ENCODE measurements at places on chromosomes 11 and 22.

GRCh38 chr22:41987276-41987675 lies 11.3 kb upstream of the WBP2NL start:
- DNase-seq = no peak

DNA sequence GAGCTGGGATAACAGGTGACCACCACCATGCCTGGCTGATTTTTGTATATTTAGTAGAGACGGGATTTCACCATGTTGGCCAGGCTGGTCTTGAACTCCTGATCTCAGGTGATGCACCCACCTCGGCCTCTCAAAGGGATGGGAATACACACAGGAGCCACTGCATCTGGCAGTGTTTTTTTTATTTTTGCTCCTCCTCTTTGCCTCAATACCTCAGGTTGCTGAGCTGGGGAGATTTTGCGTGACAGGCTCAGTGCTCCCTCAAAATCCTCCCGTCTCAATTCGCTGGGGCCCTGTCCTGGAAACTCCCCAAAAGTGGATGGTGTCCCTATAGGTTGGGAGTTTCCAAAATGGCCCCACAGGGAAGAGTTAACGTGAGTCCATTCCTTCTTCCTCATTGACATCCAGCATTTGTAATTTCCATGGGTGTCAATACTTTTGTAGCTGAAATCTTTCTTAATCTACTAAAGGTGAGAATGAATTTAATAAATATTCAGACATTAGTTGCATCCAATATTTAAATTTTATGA lies 71.8 kb downstream of the GGTLC2 start:
- no peak for DNase-seq

DNA sequence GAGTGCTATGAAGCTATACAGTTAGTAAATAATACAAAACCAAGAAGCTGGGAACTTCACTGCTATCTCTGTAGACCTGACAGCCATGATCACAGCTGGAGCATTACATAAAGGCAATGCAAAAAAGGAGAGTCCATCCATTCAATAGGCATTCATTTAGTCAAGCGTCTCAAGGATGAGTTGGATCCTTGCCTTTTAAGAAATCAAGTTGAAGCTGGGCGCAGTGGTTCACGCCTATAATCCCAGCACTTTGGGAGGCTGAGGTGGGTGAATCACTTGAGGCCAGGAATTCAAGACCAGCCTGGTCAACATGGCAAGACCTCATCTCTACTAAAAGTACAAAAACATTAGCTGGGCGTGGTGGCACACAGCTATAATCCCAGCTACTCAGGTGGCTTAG lies 48.1 kb upstream of the ALKBH3 start:
- no peak for DNase-seq

- no peak for DNase-seq
Observed at GRCh38 chr22:32144496-32145274, 14.4 kb downstream of the C22orf42 start.

DNA sequence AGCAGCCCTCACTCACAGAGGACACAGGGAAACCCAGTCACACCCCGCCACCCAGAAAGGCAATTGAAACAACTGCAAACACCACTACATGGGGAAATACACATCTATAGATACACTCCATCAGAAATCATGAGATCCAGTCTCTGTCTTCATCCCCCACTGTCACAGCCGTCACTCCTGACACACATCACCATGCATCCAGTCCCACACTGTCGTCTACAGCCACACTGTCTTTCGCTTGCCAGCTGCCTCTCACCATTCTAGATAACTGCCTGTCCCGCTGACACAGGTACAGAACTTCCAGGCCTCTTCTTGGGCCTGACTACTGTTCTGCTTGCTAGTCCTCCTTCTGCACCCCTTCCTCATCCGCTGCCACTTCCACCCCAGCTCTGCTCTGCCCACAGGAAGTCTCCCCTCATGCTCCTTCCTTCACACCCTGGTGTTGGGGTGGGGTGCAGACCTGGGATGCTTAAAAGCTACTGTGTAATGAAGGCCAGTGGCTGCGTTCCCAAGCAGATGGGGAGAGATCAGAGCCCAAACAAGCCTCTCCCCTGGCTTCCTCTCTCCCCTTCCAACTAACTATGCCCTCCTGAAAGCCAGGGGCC lies 42.6 kb downstream of the SLC22A12 start:
- DNase-seq = no peak

DNA sequence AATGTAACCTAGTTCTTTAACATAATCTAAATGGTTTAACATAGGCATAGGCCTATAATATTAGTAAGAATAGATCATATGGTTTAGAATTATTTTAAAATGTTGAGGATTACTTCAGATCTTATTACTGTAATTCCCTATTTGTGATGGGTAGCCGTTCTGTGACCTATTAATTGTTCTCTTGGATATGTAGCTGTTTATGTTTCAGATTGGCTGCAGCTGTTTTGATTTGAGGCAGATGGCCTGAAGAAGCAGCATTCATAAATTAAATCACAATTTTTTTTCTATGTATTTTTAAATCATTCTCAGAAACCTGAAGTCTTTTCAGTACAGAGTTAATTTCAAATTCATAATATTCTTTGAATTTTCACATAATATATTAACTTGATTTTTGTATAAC lies 104.5 kb downstream of the PDE3B start:
- no peak for DNase-seq

DNA sequence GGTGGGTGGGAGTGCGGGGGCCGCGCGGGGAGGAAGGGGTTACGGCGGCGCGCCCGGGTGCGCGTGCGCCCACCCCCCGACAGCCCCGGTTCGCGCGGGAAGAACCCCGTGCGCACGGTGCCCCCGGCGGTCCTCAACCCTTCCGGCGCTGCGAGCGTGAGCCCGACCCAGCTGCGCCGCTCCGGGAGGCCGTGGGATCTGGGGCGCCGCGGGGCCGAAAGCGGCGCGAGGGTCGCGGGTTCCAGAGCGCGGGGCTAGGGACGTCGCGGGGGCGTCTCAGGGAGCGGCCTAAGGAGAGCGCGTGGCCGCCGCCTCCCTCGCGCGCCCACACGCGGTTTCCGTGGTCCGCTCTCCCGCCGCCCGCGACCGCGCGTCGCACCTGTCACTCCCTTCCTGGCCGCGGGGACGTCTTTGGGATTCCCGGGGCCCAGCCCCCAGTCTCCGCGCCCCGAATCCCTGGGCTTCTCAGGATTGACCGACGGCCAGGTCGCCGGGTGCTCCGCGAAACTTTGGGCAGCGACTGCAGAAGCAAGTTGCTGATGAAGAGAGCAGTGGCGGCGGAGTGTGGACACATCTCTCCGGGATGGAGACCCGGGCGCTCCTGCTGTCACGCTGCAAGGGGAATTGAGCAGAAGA lies 582 bp downstream of the SREBF2 start:
- peak; percentile 49 for DNase-seq

DNA sequence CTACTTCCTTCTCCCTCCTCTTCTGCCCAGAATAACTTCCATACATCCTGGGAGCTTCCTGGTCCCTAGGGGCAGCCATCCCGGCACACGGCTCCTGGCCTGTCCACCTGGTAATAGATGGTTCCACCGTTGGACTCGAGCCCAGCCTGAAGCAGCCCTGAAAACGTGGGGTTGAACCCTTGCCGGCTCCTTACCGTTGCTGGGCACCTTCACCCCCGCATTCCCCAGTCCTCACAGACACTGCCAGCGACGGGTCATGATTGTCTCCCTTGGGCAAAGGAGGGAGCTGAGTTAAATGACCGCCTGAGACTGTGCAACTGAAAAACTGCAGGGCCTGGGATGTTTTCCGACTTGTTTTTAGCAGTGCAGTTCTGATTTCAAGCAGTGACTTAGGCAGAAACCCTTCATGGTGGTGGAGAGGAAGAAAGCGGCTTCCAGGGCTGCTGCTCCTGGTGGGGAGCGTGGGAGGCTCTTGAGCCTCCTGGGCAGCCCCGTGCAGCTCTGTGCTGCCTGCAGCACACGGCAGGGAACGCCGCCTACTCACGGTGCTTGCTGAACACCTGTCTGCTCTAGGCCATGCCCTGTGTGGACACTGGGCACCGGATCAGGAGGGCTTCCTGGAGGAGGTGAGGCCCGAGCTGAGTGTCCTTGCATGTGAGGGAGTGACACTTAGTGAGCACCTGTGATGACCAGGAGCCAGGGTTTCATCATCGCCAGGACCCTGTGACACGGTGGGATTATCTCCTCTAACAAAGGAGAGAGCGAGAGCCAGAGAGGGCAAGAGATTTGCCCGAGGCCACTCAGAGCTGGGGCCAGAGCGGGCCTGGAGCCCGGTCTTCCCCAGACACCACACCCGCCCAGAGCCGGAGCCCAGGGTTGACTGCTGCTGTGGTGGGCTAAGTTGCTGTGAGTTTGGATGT lies 77.4 kb downstream of the FBLN1 start:
- no peak for DNase-seq

GRCh38 chr11:2663915-2664314 lies 35.9 kb downstream of the KCNQ1OT1 start:
- no peak for DNase-seq

GRCh38 chr22:44357296-44357965 lies 44.7 kb upstream of the SHISAL1 start:
- peak; percentile 36 for DNase-seq

- no peak for DNase-seq
Observed at GRCh38 chr11:28491431-28491830, 383.2 kb downstream of the METTL15 start.

GRCh38 chr11:125320347-125321076 lies 156.0 kb downstream of the PKNOX2 start:
- no peak for DNase-seq

- DNase-seq = no peak
Observed at GRCh38 chr22:30754521-30754920, 59.8 kb downstream of the OSBP2 start.

DNA sequence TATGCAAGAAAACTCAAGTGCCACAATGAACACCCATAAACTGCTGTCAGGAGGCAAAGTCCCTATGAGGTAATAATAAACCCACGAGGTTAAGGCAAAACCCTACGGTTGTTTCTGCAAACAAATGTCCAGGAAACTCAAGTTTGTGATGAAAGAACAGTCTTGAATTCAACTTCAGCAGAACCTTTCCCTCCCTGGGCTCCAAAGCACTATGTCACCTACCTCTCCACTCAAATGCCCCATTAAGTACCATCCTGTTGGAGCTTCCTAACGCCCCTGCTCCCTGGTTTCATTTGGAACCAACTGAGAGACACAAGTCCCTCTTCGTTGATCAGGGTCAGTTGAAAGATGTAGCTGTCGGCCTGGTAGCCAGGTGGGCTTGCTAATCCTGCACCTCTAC lies 2.6 kb upstream of the C11orf91 start:
- DNase-seq = no peak

- no peak for DNase-seq
Observed at GRCh38 chr11:59641156-59641555, 25.6 kb upstream of the OSBP start.

GRCh38 chr11:110428956-110429730 lies 605 bp upstream of the FDX1 start:
- DNase-seq = no peak

DNA sequence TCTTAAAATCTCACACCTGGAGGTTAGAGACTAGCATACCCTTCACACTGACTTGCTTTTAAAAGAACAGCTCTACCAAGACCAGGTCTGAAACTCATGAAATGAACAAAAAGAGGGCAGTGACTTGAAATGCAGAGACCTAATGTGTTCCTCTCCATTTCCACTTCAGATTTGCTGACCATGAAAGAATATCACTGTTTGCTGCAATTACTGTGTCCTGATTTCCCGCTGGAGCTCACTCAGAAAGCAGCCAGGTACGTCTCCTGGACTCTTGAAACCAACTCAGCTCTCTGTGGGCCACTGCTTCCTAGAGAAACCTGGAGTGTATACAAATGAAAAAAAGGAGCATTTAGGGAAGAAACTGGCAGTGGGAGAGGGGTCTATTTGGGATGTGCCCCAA lies 39.2 kb downstream of the ARFGAP2 start:
- no peak for DNase-seq

GRCh38 chr11:80350541-80350940 lies 909.7 kb upstream of the TENM4 start:
- DNase-seq = no peak

DNA sequence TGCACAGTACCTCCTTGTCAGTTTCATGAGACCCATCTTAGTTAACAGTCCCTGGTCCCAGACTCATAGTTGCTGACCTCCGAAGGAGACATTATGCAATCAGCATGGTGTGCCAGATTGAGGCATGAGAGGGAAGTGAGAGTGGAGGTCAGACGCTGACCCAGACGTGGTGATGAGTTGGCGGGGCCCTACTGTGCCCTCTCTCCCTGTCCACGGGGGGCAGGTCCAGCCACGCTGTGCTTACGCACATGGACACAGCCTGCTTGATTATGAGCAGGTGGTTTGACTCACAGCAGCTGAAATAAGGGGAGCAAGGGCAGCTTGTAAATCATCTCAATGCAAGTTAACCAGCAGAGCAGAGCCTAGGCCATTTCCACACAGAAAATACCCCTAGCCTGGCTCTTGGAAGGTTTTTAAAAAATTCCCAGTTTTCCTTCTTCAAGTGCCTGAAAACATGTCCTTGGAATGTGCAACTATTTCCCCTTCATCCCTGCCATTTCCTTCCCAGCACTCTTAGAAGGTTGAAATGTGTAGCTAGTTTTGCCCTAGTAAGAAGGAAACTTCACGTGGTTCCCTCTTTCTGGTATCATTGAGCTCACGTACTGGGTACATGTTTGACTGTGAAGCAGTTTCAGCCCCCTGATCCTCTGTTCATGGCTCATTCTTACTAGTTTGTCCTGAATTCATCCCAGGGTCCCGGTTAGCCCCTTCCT lies 122.6 kb upstream of the SORL1-AS1 start:
- DNase-seq = no peak

- no peak for DNase-seq
Observed at GRCh38 chr11:68297494-68297811, 14.9 kb upstream of the LRP5 start.

DNA sequence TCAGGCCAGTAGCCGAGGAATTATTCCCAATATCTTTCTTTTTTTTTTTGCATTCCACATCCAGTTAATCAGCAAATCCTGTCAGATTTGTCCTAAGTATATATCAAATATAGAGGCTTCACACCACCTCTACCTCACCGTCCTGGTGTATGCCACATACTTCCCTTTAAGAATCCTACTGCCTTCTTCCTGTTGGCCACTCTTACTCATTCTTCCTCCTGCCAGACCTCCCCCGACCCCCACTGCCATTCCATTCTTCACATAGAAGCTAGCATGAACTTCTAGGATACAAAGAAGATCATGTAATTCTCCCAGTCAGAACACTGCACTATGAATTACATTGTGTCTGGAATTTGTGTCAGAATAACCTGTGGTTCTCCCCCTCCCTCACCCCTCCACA lies 89.5 kb downstream of the TRIM44 start:
- no peak for DNase-seq

- no peak for DNase-seq
Observed at GRCh38 chr11:8223513-8223900, 40.2 kb downstream of the LMO1 start.

- DNase-seq = no peak
Observed at GRCh38 chr11:46020084-46020599, 97.7 kb downstream of the LARGE2 start.

DNA sequence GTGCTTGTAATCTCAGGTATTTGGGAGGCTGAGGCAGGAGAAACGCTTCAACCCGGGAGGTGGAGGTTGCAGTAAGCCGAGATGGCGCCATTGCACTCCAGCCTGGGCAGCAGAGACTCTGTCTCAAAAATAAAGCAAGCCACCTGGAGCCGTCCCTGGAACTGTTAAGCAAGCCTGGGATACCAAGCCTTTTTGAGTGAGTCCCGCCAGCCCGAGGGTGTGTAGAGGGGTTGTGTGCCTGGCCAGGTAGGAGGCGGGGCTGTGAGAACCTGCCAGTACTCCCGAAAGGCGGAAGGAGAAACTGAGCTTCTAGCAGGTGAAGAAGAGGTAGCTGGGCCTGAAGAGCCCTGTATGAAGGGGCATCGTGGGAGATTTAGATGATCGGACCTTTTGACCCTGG lies 52.4 kb downstream of the TRIOBP start:
- DNase-seq = no peak

All from A673 (cell line).